ENCODE measurements at places on chromosomes 2 and 18.

DNA sequence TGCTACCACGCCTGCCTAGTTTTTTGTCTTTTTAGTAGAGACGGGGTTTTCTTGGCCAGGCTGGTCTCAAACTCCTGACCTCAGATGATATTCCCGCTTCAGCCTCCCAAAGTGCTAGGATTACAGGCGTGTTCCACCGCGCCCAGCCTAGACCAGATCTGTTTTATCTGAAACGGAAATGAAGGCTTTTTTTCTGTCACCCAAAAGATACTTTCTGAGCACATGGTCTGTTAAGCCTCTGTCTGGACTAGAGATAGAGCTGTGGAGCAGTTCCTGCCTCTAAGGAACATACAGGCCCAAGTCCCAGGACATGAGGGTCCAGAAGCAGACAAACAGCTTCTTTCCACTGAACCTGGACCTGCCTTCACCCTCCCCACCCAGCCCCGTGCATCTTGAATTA lies 43.6 kb upstream of the PTMA start:
- DNase-seq, result no peak

DNA sequence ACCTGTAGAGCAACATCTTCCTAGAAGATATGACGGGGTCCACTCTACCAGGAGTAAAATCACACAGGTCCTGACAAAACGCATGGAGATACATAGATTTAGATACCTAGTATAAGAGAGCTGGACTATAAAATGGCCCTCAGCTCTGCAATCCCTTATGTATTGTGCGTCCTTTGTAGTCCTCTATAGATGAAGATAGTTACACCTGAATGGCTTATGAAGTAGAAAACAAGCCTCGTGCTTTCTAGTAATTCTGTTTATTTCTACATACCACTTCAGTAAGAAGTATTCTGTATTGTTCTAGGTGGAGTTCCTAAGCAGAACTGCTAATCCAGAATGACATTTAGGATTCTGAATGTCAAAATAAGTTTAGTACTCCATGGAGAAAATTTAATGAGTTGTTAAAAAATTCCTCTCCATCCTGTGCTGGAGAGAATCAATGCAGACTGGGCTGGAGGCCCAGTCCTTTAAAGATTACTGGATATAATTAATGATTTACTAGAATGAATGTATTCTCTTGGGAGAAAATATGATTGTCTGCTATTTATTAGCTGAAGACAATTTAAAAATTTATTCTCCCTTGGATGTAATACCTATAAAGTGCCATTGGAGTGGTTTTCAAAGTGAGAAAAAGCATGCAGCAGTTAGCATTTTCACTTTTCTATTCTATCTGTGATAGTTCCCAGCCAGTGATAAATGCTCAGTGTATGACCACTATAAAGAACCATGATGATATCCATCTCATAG lies 147.3 kb upstream of the UNC80 start:
- DNase-seq, result no peak

- DNase-seq, result no peak
These were observed 29.4 kb downstream of the ASAP2 start for GRCh38 chr2:9236045-9236344.

- no peak for DNase-seq
These were observed 144.3 kb downstream of the VAPA start for GRCh38 chr18:10057894-10058791.

DNA sequence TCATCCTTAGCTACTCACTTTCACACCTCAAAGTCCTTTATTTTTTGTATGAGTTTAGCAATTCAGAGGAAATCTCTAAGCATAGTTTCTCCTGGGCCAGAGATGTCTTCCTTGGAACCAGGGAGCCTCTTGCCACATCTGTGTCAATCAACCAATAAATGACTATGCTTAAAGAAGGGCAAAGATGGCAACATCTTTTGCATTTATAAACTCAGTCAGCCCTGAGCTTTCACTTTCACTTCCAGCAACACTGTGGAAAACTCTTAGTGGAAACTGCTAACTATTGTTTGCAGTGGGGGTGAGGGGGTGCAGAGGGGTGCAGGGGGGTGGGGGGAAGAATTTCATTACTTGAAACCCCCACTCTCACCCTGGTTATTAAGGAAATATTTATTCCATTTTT lies 3.4 kb downstream of the ACVR1C start:
- no peak for DNase-seq

DNA sequence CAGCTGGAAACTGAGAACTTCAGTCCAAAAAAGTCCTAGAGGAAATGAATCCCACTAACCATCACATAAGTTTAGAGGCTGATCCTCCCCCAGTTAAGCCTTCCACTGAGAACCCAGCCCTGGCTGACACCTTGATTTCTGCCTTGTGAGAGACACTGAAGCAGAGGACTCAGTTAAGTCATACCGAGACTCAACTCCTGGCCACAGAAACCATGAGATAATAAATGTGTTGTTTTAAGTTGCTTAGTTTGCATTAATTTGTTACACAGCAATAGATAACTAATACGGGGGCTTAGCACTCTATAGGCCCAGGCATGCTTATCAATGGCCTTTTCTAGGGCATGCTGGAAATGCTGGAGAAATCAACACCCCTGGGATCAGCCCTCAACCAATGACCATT lies 3.4 kb upstream of the ADD2 start:
- no peak for DNase-seq

DNA sequence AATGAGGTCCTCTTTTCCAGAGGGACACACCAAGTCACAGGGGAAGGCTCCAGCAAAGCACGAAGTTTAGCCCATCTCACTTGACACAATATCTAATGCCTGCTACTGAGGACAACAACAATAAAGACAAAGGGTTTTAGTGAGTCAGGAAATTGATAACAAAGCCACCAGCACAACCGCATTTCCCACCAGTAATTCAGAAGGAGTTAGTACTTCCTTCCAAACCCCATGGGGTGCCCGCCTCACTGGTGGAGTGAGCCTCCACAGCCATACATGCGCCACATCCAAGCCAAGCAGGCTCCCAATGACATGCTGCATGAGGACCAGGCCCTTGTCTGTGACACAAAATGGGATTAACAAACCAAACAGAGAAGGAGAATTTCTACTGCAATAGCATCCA lies 40.1 kb downstream of the MRPL35 start:
- no peak for DNase-seq

DNA sequence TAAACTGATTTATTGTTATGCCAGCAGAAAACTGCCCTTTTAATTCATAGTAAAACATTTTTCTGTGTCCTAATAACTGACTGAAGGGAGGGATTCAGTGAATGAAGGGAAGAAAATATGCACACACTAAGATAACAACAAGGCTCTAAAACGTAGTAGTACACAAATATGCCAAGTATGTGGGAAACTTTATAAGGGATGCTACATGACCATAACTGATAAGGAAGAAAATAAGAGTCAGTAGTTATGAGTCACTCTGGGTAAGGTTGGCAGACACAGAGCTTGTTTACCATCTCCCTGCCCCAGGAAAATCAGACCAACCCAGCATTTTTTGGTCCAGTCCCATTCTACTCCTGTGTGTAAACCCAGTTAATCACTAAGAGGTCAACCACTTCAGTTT lies 124.2 kb downstream of the RPRM start:
- DNase-seq, result no peak

GRCh38 chr2:161915121-161915520 lies 158.9 kb downstream of the DPP4 start:
- DNase-seq, result no peak

DNA sequence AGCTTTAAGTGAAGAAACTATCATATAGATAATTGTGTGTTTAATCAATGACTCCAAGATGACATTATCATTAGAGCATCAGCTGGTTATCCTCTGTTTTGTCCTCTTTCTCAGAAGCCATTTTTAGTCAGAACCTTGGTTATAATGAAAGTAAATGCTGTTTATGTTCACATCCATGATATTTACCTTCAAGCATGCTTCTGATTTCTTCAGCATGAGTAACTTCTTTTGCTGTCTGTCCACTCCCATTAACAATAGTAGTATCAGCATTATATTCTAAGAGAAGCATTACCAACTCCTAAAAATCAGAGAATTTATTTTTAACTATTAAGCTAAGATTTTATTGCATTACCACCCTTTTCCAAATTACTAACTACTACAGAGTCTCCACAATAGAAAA lies 56.3 kb downstream of the OSBPL1A start:
- no peak for DNase-seq

DNA sequence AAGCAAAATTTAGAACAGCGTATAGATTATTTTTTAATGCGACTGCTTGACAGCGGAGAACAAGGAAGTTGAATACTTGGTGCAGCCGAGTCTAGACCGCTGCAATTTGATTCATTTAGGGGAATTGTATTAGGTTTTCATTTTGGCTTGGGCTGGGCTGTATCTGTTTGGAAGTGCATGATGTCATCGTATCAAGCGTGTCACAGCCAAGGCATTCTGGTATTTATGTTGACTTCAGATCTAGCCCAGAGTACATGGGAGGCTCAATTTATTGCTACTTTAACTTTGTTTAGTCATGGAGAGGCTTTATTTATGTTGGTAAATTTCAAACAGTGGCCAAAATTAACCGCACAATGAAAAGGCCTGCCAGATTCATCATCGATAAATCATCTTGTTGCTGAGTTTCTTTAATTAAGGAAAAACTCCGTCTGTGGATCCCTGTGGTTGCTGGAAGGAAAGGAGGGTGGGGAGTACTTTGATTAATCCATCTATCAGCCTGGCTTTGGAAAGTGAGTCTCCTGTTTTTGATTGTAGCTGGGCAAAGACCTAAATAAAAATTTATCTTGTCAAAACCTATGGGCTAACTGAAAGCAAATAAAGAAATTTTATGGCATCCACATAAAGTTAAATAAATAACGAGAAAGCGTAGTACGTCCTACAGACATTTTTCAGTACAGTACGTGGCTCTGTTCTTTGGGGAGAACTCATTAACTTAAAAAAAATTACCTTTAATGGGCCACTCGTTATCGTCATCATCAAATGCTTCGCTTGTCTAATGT lies 230.4 kb upstream of the SPRED2 start:
- DNase-seq, result no peak

DNA sequence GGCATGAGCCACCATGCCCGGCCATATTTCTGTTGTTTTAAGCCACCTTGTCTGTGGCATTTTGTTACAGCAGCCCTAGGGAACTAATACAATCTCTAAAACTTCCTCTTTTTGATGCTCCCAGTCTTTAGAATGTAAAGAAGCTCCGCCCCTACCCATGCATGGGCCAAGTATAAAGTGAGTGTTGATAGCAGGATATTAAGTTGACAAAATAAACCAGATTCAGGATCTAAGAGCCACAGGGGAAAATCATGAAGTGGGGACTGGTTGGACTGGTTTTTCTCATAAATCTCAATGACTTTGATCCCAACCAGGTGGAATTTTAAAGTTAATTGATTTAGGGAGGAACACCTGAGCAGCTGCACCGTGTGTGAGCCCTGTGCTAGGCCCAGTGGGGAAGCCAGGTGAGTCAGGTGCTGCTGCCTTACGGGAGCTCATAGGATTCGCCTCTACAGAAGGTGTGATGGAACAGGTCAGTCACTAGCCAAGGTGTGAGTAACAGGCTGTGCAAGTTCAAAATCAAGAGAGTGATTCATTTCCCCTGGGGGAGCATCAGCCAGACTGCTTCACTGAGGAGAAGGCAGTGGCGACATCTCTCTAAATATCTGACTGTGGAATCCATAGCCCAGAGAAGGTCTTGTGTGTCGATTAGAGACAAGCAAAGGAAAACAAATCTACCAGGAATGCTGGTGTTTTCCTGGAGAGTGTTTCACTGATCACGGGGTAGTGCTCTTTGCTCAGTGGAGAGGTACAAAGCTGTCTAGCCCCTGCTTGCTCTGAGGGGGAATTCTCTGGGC lies 63.0 kb upstream of the MSH2 start:
- DNase-seq, result no peak

GRCh38 chr2:137107904-137108303 lies 342.6 kb downstream of the THSD7B start:
- no peak for DNase-seq

DNA sequence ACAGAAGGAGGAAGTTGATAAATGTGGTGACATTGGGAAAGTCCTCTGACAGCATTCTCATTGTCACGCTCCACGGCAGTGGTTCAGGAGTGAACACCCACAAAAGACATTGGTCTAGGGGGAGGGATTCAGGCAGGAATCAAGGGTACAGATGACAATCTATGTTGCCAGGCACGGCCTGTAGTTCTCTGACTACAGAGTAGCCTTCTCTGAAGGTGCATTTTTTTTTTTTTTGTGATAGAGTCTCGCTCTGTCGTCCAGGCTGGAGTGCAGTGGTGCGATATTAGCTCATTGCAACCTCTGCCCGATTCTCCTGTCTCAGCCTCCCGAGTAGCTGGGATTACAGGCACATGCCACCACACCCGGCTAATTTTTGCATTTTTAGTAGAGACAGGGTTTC lies 7.4 kb upstream of the MOB1A start:
- no peak for DNase-seq

DNA sequence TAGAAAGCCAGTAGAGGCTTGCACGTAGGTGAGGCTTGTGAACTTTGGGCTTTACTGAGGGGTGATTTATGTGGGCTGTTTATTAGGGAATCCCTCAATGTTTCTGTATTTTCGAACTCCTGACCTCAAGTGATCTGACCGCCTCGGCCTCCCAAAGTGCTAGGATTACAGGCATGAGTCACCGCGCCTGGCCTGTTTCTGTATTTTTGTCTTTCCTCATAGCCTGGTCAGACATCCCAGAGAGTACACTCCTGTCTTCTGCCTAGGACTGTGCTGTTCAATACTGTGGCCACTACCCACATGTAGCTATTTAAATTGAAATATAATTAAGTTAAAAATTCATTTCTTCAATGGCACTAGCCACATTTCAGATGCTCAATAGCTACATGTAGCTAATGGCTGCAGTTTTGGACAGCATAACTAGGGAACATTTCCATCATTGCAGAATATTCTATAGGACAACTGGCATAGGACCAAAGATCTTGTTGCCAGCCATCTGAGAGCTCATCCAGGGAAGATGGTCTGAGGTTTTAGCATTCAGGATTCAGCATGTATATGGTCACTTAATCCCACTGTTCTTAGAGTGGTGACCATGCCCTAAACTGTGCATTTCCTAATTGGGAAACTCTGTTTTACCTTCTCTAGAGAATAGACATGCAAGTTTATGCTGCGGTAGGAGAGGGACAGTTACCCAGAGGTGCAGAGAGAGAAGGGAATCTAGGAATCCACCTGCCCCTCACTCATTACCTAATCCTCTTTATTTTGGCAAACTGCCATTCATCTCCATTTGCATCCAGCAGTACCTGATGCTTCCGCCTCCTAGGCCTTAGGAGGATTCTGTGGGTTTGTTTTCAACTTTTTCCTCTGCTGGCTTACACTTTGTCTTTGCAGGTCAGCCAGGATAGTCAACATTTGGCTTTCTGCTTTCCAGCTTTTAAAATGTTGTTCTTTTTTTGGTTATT lies 64.4 kb downstream of the LCLAT1 start:
- DNase-seq, result no peak

DNA sequence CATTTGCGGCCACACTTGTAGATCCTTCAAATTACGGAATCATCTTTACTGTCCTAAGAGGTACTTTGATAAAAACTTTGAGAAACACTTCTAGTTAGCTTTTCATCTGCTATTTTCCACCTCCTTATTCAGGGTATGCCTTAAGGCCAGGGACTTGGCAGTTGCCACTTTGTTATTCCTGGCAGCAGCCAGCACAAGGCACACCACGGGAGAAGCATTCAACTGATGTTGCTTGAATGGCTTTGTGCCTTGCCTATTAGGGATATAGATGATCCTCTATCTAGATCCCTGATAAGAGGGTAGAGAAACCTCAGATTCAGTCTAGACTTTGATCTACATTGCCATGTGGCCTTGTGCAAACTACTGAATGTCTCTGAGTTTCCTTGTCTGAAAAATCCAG lies 70.3 kb upstream of the EPHA4 start:
- no peak for DNase-seq

Data from stimulated activated CD8-positive, alpha-beta memory T cell treated with anti-CD3 and anti-CD28 coated beads, Interleukin-15, amount 100 ng/mL, for 4 hours (primary cell).